ENCODE measurements at places on chromosomes 16 and 17. TPM values are rescaled to one million over a fixed set of nuclear protein-coding genes. Genes with fewer than 3 reads are reported as not detected.

Gene SSTR5
- total RNA-seq, result not detected

Gene ASGR2
- 0.25 TPM for total RNA-seq

GRCh38 chr16:53805113-53805512 lies 101.2 kb downstream of the FTO start:
- no peak for DNase-seq

- DNase-seq, result no peak
Observed at GRCh38 chr16:18832006-18832405, 30.7 kb upstream of the ARL6IP1 start.

DNA sequence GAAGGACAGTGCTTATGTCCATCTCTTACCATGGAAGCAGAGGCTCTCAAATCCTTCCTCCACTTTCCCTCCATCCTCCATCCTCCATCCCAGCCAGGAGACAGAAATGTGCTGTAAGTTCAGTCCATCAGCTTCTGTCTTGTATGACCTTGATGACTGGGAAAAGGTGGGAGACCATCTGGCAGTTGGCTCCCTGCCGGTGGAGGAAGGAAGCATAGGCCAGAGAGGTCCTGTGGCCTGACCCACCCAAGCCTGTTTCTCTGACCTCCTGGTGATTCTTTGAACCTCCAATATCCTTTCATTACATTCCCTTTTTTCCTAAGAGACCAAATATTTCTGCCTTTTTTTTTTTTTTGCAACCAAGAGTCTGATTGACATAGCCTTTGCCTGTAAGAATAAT lies 215.3 kb downstream of the ABCC12 start:
- DNase-seq, result no peak

Gene KRTAP9-4
- total RNA-seq, result not detected

Gene HBA2
- total RNA-seq, result not detected

Gene UMOD
- total RNA-seq, result not detected

Gene CDH3
- 0.34 TPM for total RNA-seq

GRCh38 chr16:81698310-81698641 lies 80.8 kb upstream of the PLCG2 start:
- no peak for DNase-seq

Gene MSLN
- total RNA-seq, result not detected

- DNase-seq, result no peak
Observed at GRCh38 chr17:45162025-45162687, 481 bp downstream of the HEXIM2 start.

Gene CCR7
- 77.3 TPM for total RNA-seq

GRCh38 chr16:81928271-81928918 lies 82.9 kb downstream of the SDR42E1 start:
- no peak for DNase-seq

DNA sequence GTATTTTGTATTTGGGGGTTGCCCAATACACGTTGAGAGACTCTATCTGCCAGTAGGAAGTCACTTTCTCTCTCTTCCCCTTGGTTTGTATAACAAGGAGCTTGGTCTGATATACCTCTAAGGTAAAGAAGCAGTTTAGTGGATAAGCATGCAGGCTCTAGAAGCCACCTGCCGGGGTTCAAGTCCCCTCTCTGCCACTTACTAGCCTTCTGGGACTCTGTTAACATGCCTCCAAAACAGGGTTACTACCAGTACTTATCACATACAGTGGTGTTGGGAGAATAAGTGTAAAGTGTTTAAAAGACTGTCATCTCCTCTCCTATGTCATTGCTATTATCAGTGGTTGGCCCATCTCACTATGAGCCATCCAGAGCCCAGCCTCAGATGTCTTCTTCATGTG lies 156.1 kb upstream of the HS3ST3A1 start:
- no peak for DNase-seq

DNA sequence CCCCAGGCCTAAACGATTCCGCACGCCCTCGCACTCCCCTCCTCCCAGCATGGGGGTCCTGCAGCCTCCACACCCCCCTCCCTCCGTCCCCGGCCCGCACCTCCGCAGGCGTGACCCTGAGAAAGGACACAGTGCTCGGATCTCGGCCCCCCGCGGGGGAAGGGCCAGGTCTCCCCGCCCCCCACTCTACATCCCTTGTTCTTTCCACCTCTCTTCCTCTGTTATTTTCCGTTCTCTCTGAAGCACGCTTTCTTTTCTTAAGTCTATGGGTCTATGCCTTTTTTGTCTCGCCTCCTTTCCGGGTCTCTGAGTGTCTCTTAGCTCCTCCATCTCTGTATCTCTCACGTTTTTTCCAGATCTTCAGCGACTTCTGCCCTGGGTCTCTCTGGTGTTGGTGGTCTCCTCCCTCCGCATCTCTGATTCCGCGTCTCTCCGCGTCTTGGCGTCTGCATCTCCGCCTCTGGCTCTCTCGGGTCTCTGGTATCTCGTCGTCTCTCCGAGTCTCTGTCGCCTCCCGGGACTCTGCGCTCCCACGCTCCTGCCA lies 2.1 kb upstream of the HES7 start:
- DNase-seq, result no peak

All from activated T-cell treated with anti-CD3 and anti-CD28 coated beads, Interleukin-2, amount 50 U/mL, for 4 hours (primary cell).